Adrenal gland (tissue), 19 donors: ENCODE measurements at places on chromosomes 16 and 17.
A peak's percentile ranks its signal among the peaks of the same experiment; 100 is the strongest.

DNA sequence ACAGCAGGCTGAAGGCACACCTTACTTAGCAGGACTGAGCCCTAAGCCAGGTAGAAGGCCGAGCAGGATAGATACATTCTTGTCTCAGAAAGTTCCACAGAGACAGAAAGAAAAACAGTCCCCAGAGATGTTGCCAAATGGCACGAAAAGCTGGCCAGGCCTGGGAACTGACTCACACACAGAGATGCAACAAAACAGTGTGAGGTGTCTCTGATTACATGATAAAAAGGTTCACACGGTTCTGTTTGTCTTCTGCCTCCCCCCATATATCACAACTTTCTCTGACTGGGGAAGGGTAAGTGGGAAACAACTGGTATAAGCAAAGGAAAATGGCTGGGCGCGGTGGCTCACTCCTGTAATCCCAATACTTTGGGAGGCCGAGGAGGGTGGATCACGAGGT lies 1.7 kb downstream of the WBP2 start:
- peak; percentile 78 for DNase-seq

GRCh38 chr17:55453839-55454557 lies 32.4 kb upstream of the MMD start:
- DNase-seq, result no peak

DNA sequence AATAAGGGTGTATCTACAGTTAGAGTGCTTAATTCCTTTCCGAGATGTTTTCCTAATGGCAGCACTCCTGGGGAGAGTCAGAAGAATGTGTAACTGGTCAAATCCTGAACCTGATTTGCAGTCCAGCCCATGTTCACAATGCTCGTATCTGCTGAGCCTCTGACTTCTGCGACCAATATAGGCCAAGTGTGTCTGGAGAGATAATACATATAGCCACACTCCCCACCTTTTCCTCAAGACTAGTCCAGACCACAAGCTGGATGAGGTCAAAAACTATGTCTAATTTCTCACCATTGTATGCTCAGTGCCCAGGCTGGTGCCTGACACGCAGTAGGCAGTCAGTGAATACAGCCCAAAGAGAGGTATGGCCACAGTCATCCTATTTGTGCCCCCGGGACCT lies 58.0 kb downstream of the XYLT1 start:
- DNase-seq, result no peak

DNA sequence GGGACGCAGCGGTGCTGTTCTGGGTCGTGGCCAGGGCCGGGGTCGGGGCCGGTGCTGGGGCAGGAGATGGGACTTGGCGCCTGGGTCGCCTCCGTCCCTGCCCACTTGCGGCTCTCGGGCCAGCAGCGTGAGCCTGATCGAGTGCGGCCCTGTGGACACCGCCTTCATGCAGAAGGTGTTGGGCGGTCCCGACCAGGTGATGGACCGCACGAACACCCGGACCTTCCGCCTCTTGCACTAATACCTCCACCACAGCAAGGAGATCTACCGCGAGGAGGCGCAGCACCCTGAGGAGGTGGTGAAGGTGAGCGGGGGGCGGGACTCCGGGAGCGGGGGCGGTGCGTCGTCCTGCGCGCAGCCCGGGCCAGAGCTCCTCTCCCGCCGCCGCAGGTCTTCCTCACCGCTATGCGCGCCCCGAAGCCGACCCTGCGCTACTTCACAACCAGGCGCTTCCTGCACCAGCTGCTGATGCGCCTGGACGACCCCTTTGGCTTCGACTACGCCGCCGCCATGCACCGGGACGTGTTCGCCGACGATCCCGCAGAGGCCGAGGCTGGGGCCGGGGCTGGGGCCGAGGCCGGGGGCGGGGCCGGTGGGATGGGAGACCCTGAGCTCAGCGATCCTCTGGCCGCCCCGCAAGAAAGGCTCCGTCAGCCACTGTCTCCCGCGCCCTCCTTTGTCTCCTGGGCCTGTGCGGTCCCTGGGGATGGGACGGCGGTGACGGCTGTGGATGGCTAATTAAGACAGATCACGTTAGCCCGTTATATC lies 4.5 kb upstream of the HSD17B1 start:
- DNase-seq, result peak; percentile 79

- no peak for DNase-seq
Measured at GRCh38 chr17:40611840-40612474, 35.7 kb downstream of the SMARCE1 start.

GRCh38 chr17:6589266-6589946 lies 33.1 kb upstream of the PITPNM3 start:
- no peak for DNase-seq

DNA sequence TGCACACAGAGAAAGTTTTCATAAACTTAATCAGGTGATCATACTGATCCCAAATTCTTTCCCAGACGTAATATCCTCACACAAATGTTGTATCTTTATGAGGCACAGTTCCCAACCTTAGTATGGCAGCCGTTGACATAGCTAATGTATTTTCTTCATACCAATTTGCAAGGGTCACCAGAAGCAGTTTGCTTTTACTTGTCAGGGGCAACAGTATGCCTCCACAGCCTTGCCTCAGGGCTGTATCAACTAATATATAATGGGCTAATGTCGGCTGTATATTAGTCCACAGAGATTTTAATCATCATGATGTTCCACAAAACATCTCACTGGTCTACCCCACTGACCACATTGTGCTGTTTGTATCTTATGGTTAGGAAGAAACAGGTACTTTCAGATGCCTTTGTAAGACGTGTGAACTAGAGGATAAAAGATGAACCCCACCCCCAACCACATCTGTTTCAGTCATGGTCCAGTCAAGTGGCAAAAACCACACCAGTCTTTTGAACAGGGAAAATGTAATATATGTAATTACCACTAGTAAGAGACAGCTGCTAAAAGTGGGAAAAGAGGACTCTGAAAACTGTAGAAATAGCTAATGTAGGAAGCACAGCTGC lies 55.2 kb downstream of the GAN start:
- DNase-seq, result no peak

DNA sequence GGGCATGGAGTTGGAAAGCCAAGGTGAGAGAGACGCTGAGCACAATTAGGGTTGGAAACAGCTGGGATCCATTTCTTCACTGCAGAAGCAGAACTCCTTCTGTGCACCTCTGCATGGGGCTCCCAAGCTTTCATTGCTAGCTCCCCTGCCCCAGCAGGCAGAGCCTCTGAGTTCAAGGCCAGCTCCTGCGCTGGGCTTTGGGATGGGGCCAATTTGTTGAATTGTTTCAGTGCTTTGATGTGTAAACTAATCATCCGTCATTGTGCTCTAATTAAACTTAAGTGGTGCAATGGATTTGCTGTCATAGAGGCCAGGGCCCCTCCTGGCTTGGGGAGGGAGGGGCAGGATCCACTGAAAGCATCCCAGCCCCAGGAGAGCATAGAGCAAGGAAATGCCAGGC lies 13.5 kb upstream of the LYRM9 start:
- DNase-seq, result peak; percentile 63

GRCh38 chr16:23134274-23134673 lies 15.0 kb downstream of the USP31 start:
- peak; percentile 67 for DNase-seq

DNA sequence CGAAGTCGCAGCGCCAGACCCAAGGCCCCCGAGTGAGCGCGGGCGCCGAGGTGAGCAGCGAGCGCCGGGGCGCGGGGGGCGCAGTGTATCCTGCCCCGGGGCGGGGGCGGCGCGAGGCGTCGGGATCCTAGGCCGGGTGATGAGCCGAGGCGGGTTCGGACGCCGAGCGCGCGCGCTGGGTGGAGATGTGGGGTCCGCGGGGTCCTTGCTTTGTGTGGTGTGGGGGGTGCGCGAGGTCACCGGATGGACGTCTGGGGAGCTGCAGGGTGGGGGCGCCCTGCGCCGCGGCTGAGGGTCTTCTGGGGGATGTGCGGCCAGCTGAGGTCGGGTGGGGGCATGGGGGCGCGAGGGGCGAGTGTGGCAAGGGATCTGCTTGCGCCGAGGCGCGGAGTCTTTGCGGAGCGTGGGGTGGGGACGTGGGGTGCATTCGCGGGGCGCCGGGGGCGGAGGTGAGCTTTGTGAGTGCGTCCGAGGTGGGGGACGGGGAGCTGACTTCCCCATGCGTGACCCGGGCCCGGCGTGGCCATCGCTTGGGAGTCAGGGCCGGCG lies 560 bp downstream of the RAI1 start:
- DNase-seq, result no peak

GRCh38 chr17:55673743-55674506 lies 48.7 kb downstream of the TMEM100 start:
- no peak for DNase-seq

DNA sequence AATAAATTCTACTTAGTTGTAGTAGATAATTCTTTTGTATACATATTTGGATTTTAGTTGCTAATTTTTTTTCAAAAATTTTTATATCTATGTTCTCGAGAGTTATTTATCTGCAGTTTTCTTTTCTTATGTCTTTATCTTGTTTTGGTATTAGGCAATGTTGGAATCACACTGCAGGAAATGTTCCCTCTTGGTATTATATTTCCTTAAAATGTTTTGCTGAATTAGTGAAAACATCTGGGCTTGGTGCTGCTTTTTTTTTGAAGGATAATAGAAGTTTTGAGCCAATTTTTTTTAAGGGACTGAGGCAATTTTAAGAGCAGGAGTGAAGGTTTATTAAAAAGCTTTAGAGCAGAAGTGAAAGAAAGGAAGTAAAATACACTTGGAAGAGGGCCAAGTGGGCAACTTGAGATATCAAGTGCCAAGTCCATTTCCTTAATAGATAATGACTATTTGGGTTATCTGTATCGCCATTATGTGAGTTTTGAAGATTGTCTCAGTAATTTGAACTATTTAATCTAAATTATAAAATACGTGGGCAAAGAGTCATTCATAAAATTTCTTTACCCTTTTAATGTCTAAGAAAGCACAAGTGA lies 1390.1 kb upstream of the CDH8 start:
- no peak for DNase-seq

DNA sequence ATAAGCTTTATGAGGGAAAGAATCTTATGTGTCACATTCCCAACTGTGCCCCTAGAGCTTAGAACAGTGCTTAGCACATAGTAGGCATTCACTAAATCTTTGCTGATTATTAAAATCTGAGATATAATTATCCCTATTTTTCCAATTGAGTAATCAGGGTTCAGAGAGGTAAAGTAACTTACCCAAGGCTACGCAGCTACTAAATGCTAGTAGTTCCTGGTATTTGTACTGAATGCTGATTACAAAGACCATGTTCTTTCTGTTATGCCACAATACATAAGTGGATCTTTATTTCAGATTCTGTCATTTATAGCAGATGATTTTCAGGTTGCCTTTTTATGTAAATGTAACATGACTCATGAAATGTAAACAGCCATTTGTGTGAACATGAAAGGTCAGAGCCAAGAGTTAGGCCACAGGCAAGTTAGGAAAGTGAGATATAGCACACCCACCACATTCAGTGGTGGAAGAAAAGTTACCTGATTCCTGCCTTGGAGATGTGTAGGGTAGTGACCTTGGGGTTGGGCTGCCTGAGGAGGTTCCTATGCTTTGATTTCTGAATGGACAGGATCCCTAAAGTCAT lies 77.2 kb downstream of the FTO start:
- DNase-seq, result no peak

DNA sequence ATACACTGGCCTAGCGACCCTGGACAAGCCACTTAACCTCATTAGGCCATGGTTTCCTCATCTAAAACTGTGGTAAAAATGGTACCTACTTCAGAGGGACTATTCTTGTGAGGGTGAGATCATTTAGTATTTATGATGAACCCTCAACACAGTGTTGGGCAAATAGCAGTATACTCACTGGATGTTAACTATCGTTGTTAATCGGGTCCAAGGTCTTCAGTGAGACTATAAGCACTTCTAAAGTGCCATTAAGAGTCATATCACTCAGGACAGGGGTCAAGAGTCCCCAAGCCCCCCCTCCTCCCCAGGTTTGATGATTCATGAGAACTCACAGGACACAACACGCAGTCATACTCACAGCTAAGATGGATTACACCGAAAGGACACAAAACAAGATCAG lies 11.0 kb downstream of the TK2 start:
- DNase-seq, result no peak

- no peak for DNase-seq
Measured at GRCh38 chr17:61686113-61686512, 95.1 kb upstream of the NACA2 start.

GRCh38 chr17:50692448-50693035 lies 15.2 kb downstream of the ANKRD40 start:
- no peak for DNase-seq

- DNase-seq, result no peak
Measured at GRCh38 chr16:15539197-15539596, 103.8 kb downstream of the MARF1 start.

GRCh38 chr16:57392694-57393093 lies 11.9 kb upstream of the CCL17 start:
- DNase-seq, result no peak

GRCh38 chr17:18981642-18982424 lies 22.7 kb downstream of the FAM83G start:
- DNase-seq, result no peak

- DNase-seq, result no peak
Measured at GRCh38 chr17:9839433-9839832, 13.7 kb downstream of the GLP2R start.

DNA sequence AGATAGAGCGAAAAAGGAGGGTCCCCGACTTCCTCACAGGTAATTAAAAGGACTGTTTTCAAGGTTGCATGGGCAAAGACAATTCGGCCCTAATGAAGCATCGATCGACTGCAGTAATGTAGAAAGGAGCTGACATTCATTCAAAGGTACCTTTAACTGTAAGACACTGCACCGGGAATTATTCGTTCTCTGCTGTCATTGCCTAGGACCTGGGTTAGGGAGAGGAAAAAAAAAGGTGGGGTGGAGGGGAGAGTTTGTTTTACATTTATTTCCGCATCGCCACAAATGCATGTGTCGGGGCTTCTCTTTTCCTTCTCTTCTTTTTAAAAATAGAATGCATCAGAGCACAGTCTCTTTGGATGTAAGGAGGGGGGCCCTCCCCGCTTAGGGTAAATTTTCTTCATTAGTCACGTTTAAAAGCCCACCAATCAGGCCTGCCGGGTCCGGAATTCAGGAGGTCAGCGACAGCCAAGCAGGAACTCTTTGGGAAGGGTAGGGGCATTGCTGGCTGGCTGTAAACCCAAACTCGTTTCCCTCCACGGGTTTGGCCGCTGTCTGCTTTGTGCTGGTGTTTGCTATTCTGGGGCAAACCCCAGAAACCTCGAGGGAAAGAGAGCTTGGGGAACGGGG lies 496.2 kb upstream of the ZFHX3 start:
- no peak for DNase-seq

GRCh38 chr16:89720551-89720812 lies 216 bp downstream of the VPS9D1 start:
- DNase-seq, result peak; percentile 82

DNA sequence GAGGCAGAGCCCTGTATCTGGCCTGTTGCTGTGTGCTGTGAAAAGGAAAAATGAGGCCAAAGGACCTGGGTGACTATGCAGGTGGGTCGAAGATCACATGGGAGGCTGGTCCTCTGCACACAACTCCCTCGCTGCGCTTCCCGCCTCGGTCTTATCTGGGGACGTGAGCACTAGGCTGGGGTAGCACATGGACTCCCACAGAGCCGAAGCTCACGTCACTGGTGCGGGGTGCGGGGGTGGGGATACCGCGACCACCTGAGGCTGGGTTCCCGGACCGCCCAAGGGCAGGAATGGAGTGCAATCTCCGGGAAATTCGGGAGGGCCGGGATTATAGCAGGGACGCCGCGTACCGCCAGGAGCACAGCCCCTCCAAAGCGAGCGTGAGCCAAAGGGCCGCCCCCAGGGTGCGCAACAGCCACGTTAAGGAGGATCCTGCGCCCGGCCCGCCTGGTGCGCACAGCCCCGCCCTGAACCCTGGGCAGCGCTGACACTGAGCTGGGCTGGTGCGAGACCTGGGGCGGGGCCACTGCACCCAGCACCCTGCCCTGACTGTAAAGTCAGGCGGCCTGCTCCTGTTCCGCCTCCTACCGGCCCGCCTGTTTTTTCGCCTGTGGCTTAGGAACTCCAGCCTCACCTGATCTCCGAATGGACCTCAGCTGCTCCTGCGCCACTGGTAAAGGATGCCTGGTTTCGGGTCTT lies 4.8 kb downstream of the MT1A start:
- no peak for DNase-seq
